Suppressor macrophage (primary cell): ENCODE measurements at places on chromosomes 12 and 14.

DNA sequence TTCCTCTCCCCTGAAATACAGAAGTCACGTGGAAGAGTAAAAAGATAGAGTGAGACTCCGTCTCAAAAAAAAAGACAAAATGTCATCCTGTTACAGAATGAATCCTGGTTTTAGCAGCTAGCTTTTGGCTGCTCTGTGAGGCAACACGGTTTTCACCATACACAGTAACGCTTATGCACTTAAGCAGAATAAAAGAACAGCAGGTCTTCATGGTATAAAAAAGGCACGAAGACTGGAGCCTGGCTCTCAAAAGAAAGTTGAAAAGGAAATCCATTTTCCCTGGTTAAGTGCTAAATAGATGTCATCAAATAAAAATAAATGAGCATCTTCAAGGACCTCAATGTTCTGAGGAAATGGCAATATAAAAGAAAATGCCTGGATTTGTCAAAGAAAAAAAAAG, 444.1 kb downstream of the IPO8 start:
- no peak for DNase-seq

- DNase-seq = no peak
Measured at GRCh38 chr14:77140359-77141213, 1.0 kb downstream of the ZDHHC22 start.

DNA sequence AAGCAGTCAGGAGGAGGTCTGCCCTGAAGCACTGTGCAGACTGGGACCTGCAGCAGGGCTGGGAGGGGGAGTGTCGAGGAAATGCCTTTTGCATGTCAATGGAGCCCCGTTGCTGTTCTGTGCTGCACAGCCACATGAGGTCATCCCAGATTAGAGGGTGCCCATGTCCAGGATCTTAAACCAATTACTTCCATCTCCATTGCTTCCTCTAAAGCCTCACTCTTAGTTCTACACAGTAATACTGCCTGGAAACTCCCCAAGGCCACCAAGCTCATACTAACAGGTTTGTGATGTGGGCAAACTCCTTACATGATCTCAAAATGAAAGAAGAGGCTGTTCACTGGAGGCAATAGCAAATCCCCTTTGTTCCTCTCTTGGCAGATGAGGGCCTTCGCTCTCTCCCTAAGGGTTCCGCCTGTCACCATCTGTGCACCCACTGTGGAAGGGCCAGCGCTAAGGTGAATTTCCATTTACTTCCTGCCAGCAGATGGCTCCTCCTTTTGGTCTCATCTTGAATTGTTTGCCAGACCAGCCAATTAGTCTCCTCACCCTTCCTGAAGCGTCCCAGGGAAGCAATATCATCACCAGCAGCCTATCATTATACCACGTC, 35.4 kb upstream of the LTA4H start:
- DNase-seq = no peak

DNA sequence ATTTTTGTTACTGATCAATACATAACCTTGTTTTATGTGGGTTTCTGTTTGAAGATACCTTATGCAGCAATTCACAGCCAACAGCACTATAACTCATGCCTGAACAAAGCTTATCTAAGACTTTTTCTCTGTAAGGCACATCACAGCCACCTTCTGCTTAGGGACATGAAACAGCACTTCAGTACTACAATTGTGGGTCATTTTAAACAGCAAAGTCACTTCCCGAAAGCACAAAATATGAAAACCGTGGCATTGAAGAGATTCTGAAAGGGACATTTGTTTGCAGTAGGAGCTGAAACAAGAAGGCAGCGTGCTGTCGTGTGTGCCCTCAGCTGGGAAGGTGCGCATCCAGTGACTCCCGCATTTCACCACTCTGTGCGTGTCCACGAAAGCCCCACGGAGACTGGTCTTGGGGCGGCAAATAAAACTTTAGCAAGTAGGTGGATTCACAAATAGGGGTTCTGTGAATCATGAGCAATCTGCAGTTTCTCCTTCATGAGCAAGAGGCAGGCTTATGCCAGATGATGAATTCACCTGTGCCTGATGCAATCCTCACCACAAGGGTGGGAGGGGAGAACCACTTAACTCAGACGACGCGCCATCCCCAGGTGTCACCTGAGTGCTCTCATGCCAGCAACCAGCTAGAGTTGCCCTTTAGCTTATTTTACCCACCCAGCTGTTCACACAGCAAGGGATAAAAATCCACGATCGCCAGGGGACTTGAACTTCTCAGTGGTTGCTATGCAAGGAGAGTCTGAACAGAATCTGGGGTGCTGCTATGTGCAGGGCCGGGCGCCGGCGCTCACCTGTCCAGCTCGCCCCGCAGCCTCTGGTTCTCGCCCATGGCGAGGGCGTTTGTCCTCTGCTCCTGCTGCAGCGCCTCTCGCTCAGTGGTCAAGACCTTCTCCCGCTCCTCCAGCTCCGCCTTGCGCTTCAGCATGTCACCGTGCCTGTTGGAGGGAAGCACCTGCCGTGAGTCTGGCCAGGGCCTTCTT, 54.9 kb upstream of the GPR68 start:
- no peak for DNase-seq
